ENCODE measurements at places on chromosomes 3 and 15.

GRCh38 chr3:52080830-52081719, 24.7 kb upstream of the DUSP7 start:
- no peak for DNase-seq

DNA sequence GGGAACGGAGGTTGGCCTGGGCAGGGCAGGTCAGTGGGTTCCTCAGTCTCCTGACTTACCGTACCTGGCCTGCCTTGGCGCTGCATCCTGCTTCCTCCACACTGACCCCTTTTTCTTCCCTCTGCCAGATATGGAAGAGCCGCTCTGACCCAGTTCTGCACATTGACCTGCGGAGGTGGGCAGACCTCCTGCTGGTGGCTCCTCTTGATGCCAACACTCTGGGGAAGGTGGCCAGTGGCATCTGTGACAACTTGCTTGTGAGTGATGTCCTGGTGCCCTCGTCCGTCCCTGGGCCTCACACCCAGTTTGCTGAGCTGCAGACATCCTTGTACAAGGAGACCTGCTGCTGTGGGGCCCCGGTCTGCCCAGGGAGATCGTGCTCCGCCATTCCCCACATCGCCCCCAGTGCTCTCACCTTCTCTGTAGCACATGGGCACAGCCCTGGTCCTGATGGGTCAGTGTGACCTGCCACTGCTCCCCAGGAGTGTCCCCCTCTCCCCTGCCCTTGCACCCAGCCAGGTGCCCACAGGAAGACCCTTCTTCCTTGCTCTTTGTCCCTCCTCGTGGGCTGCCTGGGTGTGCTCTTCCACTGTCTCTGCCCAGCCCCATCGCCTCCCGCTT, 21.0 kb downstream of the PPCDC start:
- DNase-seq = no peak

DNA sequence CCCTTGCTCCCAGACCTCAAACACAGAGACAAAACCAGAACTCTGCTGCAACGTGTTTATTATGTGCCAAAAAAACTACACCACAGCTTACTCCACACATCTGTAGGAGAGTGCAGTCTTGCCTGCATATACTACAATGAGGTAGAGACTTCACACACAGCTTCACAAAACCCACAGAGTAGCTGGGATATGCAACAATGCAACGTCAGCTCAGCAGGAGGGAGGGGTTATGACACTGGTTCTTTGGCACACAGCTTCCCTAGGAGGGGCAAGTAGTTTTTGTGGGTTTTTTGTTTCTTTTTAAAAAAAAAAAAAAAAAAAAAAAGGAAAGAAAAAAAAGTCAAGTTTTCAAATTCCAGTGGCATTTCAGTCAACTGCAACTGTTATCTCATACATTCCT, 2.9 kb upstream of the RPS17 start:
- DNase-seq = no peak

GRCh38 chr15:90686435-90687218, 30.5 kb upstream of the BLM start:
- DNase-seq = peak; percentile 42

- no peak for DNase-seq
Observed at GRCh38 chr3:171088496-171088895, 62.0 kb upstream of the SLC2A2 start.

DNA sequence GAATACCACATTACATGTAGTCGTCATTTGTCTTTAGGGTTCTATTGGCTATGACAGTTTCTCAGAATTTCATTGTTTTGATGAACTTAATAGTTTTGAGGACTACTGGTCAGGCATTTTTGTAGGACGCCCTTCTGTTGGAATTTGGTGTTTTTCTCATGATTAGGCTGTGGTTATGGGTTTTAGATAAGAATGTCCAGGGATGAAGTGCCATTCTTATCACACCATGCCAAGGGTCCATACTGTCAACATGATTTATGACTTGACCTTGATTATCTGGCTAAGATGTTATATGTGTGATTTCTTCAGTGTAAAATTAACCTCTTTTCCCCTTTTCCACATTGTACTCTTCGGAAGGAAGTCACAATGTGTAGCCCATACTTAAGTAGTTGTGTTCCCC, 135.3 kb downstream of the DIPK2A start:
- DNase-seq = no peak

DNA sequence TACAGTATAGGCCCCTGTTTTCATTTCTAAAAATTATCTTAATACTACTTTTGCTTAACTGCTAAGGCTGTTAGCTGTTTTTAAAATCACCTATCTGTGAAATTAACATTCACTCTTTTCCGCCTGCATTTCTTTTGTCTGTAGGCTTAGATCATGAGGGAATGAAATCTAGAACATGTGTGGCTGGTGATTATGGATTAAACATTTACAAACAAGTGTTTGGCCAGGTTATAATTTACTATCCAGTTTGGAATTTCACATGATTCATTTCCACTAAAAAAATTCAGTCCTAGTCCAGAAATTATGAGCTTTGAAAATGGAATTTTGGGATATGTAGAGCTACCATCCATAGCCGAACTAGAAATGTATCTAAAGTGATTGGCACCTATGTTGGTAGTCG, 39.1 kb downstream of the GOLM2 start:
- no peak for DNase-seq

- no peak for DNase-seq
Observed at GRCh38 chr3:25749031-25749581, 34.1 kb downstream of the NGLY1 start.

DNA sequence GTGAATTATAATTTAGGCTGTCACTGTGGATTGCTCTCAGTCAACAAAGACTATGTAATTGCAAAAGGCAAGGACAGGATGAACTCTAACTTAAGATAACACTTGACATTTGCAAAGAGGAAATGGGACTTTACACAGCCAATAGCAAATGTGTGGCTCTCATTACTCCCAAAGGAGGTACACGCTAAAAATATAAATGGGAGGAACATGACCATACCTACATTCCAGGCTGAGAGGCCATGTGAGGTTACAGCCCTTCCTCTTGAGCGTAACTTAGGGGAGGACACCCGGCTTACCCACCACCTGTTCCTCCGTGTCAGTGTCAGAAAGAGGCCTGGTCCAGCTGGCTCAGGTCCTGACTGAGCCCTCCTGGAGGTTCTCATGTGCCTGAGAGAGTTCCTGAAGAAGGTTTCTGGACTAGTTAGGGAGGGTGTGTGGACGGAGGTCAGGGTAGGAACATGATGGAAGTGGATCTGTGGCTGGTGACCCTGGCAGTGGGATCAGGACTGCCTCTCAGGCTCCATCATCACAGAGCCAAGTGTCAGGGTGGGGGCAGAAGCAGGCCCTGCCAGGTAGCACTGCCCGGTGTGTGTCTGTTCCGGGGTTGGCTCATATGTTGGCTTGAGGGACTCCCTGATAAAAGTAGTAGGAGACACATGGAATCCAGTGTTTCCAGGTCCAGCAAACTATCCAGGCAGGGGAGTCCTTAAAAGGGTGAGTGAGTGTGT, 7.9 kb downstream of the POPDC2 start:
- DNase-seq = no peak
